ENCODE measurements at places on chromosomes 7 and 10.
A peak's percentile ranks its signal among the peaks of the same experiment; 100 is the strongest.

- no peak for DNase-seq
Measured at GRCh38 chr10:6161921-6162320, 40.8 kb upstream of the PFKFB3 start.

- DNase-seq = peak; percentile 69
Measured at GRCh38 chr10:62071846-62072281, 170.4 kb downstream of the ARID5B start.

DNA sequence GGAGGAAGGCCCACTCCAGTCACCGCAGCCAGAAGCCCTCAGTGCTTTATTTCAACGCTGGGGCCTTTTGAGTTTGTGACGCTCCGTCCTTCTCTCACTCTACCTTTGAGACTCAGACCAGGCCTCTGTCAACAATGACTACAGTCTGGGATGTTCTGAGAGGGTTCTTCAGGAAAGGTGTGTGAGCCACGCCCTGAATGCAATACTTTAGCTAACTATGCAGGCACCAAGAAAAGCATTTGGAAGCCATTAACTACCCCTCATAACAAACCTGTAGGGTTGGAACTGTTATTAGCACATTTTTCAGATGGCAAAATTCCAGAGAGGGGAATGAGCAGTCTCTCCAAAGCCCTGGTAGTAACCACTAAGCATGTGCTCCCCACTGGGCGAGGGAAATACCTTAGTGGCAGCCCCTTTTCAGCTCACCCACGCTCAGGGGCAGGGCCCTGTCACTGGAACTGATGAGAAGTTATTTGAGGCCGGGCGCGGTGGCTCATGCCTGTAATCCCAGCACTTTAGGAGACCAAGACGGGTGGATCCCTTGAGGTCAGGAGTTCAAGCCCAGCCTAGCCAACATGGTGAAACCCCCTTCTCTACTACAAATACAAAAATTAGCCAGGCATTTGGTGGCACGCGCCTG, 5.7 kb upstream of the ARPC1B start:
- DNase-seq = no peak

- no peak for DNase-seq
Measured at GRCh38 chr7:50073093-50073492, 20.0 kb downstream of the ZPBP start.

DNA sequence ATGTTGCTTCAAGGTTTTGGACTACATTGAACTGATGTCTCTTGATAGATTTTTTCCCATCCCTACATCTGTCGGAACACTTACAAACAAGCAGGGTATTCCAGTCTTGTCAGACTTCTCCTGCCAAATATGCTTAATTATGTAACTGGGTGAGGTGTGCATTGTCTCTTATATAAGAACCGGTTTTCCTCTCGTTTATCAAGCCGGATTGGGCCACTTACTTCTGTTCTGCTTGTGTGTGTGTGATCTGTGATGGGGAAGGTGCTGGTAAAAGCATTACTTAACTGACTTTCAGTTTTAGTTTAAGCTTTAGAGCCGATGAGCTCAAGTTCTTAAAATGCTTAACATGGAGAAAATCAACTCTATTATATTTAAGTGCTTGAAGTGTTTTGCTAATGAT, 57.9 kb downstream of the OTUD1 start:
- DNase-seq = no peak

GRCh38 chr7:139734395-139734794, 43.4 kb downstream of the HIPK2 start:
- peak; percentile 80 for DNase-seq

- no peak for DNase-seq
Measured at GRCh38 chr10:82144153-82144552, 269.2 kb downstream of the NRG3 start.

DNA sequence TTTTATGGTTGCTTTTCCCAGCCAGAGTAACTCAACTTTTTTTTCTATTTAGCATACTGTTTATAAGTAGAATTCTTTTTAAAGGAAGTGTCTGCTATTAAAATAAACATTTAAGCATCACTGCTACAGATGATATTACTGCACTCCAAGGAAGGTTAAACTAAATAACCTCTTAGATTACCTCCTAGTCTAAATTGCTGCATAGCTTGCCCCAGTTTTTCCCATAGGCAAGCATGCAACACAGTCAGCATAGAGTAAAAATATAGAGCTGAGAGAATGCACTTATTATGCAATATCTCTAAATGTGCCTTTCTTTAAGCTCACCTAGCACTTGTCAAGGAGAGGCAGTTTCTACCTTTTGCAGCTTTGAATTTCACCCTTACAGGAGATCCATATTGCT, 1392.4 kb upstream of the CELF2 start:
- no peak for DNase-seq

DNA sequence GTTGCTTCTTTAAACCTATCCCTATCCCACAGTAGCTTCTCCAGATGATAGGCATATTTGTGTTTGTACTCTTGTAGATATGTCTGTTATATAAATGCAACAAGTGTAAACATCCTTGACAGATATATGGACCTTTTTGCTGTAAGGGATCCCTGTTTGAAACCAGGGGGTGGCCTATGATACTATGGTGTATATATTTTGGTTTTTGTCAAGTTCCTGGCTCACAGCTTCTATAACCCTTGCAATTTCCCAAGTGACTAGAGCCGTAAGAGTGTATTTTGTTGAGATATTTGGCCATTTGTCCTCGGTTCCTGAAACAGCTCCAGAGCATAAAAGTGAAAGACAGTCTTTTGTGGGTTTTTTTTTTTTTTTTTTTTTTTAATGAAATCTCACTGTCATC, 9.7 kb downstream of the COMTD1 start:
- no peak for DNase-seq

- no peak for DNase-seq
Measured at GRCh38 chr7:31767686-31768358, 80.8 kb downstream of the PPP1R17 start.

GRCh38 chr7:50783801-50784507, 1.3 kb upstream of the GRB10 start:
- no peak for DNase-seq

DNA sequence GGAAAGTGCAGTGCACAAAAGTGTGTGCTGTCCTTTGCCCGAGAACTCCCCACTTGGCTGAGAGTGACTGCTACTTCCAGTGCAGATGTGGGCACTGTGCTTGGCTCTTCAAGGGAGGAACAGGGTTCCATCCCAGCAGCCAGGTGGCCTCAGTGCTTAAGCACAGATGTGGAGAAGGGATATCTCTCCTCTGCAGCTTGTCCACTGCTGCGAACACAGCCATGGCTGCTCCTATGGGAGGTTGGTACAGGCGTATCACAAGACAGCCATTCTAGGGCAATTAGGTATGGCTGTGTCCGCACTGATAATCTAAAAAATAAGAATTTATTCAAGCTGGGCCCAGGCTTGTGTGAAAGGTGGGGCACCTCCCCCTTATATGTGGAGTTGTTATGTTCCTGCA, 66.6 kb downstream of the GLCCI1 start:
- no peak for DNase-seq

- no peak for DNase-seq
Measured at GRCh38 chr10:130772056-130772455, 539.5 kb downstream of the TCERG1L start.

DNA sequence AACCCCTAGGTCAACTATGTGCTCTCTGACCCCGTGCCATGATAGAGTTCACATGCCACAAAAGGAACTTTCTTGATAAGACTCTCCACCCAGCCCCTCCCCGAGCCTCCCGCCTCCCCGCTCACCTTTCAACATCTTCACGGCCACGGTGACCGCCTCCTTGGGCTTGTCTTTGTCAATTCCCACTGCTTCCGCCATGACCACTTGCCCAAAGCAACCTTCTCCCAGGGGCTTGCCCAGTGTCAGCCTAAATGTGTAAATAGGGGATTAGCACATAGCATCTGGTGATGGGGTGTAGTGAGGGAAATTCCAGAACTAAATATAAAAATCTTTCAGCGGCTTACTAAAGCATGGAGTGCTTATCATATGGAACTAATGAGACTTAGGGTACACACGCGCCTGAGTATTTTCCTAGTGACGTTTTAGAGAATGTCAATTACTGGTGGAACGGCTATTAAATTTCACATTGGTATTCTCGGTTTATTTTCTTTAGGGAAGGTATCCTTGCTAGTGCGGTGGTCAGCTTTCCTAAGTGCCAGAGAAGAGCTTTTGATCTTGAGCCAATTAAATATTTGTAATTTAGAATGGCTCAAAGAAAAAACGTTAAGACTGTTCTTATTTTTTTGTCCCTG, 97.4 kb downstream of the FGFR2 start:
- no peak for DNase-seq

DNA sequence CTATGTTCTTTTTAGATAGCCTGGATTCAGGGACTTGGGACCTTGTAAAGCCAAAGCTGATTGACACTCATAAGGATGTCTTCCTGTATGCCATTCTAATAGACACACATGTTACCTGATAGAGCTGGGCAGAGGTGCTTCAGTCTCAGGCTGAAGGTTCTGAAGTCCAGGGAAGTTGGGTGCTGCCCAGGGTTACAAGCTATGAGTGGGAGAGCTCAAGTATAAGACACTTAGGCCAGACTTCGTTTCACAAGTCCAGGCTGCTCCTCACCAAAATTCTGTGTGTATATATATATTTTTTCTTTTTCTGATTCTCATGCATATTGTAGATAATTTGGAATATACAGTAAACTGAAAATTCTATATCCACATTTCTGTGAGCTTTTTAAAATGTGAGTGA, 144.2 kb downstream of the HDAC9 start:
- DNase-seq = no peak

DNA sequence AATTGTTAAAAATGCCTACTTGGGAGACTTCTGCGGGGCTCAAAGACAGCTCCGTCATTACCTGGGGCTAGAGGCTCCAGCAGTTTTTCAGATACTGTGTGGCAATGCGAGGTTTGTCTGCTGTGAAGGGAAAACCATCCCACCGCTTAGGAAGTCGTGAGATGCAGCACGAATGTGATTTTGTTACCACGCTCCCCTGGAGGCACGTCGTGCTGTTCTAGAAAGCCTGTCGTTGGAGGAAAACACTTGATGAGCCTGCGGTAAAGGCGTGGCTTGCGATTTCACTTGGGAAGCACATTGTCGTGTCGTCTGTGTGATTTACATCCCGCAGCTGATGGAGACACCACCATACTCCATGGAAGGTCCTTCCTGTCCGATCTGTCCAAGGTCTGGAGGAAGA, 39.3 kb downstream of the CAMK1D start:
- no peak for DNase-seq

- DNase-seq = peak; percentile 59
Measured at GRCh38 chr10:36171953-36172940, 530.2 kb upstream of the FZD8 start.

- DNase-seq = no peak
Measured at GRCh38 chr10:122664501-122664900, 35.1 kb downstream of the C10orf120 start.

Measured in ELR (cell line).